ENCODE measurements at places on chromosomes 5 and 9.

GRCh38 chr5:111434800-111435199 lies 77.5 kb downstream of the STARD4 start:
- DNase-seq: no peak

DNA sequence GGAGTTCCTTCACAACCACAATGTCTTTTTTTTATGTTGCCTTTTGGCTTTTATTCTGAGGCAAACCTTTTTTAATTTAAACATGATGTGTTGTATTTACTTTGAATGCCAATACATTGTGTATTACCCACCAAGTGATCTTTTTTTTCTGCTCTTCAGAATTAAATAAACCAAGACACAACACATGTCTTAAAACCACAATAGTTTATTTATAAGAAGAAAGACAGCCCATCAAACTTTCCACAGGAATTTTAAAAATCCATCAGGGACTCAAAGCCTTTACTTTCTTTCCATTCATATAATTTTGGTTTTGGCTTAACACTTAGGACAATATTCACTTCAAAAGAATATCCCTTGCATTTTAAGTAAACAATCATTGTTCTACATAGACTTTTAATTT lies 321.8 kb upstream of the MEF2C start:
- no peak for DNase-seq

- no peak for DNase-seq
Observed at GRCh38 chr5:77437194-77437593, 54.9 kb downstream of the WDR41 start.

DNA sequence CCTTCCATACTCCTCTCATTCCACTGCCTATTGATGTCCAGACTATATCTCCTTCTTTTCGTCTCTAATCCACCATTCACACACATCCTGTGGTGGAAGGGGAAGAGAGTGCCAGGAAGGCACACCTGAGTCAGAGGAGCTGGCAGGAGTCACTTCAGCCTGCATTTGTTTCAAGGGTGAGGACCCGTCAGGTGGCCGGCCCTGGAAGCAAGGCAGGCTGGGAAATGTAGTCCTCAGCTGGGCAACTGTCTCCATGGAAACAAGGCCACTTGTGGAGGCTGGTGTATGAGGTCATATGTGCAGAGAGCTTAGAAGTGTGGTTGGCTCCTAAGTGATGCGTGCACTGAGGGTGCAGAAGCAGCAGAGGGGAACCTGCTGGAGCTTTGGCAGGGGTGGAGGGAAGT lies 278.4 kb downstream of the NSG2 start:
- DNase-seq: no peak

GRCh38 chr5:163670036-163670435 lies 164.6 kb downstream of the MAT2B start:
- no peak for DNase-seq

DNA sequence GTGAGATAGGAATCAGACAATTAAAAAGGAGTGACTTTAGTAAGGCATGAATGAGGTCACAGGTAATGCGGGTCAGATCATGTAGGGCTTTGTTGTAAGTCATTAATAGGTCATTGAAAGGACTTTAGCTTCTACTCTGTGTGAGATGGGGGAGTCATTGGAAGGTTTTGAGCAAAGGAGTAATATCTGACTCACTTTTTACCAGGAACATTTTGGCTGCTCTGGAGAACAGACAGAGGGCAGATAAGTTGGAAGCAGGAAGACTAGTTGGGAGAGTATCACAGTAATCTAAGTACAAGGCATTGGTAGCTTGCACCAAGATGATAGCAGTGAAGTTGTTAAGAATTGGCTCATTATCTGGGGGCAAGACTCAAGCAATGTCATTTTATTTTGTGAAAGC lies 37.4 kb downstream of the KIF2A start:
- no peak for DNase-seq

DNA sequence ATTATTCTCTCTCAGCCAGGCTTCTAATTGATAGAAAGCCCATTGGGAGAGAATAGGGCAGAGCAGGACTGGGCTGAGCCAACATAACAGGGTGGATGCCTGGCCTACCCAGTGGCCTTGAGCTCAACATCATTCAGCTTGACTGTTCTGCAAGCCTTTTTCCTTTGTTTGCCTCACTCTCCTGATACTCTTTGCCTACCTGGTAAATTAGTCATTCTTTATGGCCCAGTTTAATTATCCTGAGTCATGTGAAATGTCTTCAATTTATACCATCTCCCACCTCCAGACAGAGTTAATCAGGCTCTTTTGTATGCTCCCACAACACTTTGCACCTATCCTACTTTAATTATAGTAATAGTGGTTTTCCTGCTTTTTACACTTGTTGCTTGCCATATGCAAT lies 13.6 kb downstream of the GLRA1 start:
- DNase-seq: no peak
